Cardiac ventricle fibroblast (primary cell): ENCODE measurements at places on chromosomes 6 and 20. TPM values are rescaled to one million over a fixed set of nuclear protein-coding genes. Genes with fewer than 3 reads are reported as not detected.

The PDYN gene
- not detected in 2 replicates for total RNA-seq

The MUC22 gene
- total RNA-seq, result not detected in 2 replicates

The C6orf163 gene
- total RNA-seq, result 0.44 and 0.68 TPM in 2 replicates

The MYMX gene
- total RNA-seq, result not detected in 2 replicates

The CDH26 gene
- total RNA-seq, result 0.24 and 0.31 TPM in 2 replicates

The PPP1R3G gene
- 2.6 and 3.0 TPM in 2 replicates for total RNA-seq

The KCNQ5 gene
- total RNA-seq, result 0.24 and 0.25 TPM in 2 replicates

The FGD2 gene
- not detected in 2 replicates for total RNA-seq

The SLC22A2 gene
- total RNA-seq, result not detected in 2 replicates

The EPPIN gene
- total RNA-seq, result not detected in 2 replicates

The DPPA5 gene
- total RNA-seq, result not detected in 2 replicates

The NQO2 gene
- 25.2 and 29.9 TPM in 2 replicates for total RNA-seq

The BIRC7 gene
- total RNA-seq, result not detected in 2 replicates

The ADGRB3 gene
- 5.0 and 6.4 TPM in 2 replicates for total RNA-seq

The FAM217A gene
- total RNA-seq, result not detected in 2 replicates

The PRR18 gene
- total RNA-seq, result 0.05 TPM in 1 of 2 replicates, not detected in the other

The GOPC gene
- 27.6 and 28.9 TPM in 2 replicates for total RNA-seq

The COL12A1 gene
- 118 and 138 TPM in 2 replicates for total RNA-seq

The TMEM151B gene
- 0.06 TPM in 1 of 2 replicates, not detected in the other for total RNA-seq

The LATS1 gene
- 12.5 and 17.7 TPM in 2 replicates for total RNA-seq

The ARFGEF3 gene
- 0.05 and 0.06 TPM in 2 replicates for total RNA-seq

The TDRD6 gene
- total RNA-seq, result under 0.01 TPM in 1 of 2 replicates, not detected in the other

The PACSIN1 gene
- total RNA-seq, result not detected in 2 replicates

The HLA-DOB gene
- total RNA-seq, result 0.56 and 1.1 TPM in 2 replicates

The APOM gene
- total RNA-seq, result 2.0 and 2.3 TPM in 2 replicates

The C6orf58 gene
- 0.15 TPM in 1 of 2 replicates, not detected in the other for total RNA-seq

The ESR1 gene
- 0.94 and 1.8 TPM in 2 replicates for total RNA-seq

The CALHM5 gene
- 4.6 and 5.0 TPM in 2 replicates for total RNA-seq

The STMN3 gene
- 41.1 and 41.4 TPM in 2 replicates for total RNA-seq

The SLC44A4 gene
- total RNA-seq, result not detected in 2 replicates

The CD40 gene
- 13.5 and 14.2 TPM in 2 replicates for total RNA-seq

The ZNF311 gene
- total RNA-seq, result 0.20 and 0.56 TPM in 2 replicates

The HECA gene
- 17.8 and 19.6 TPM in 2 replicates for total RNA-seq

The LY6G6F gene
- not detected in 2 replicates for total RNA-seq

The RIOK1 gene
- total RNA-seq, result 12.1 and 12.9 TPM in 2 replicates

The CST4 gene
- not detected in 2 replicates for total RNA-seq

The RSPH9 gene
- 0.19 TPM in 1 of 2 replicates, not detected in the other for total RNA-seq

The CPXM1 gene
- 85.5 and 93.2 TPM in 2 replicates for total RNA-seq

The NKAIN2 gene
- not detected in 2 replicates for total RNA-seq

The SLC24A3 gene
- 0.12 TPM in 1 of 2 replicates, not detected in the other for total RNA-seq

The SLC2A10 gene
- 38.2 and 42.0 TPM in 2 replicates for total RNA-seq

The RGS19 gene
- 8.2 and 11.9 TPM in 2 replicates for total RNA-seq

The OARD1 gene
- total RNA-seq, result 11.8 and 14.4 TPM in 2 replicates

The POU5F1 gene
- not detected in 2 replicates for total RNA-seq

The NMBR gene
- total RNA-seq, result not detected in 2 replicates

The HLA-DQB2 gene
- not detected in 2 replicates for total RNA-seq

The MPC1 gene
- 22.4 and 28.4 TPM in 2 replicates for total RNA-seq

The SLPI gene
- not detected in 2 replicates for total RNA-seq

The LHFPL5 gene
- total RNA-seq, result not detected in 2 replicates

The GPR63 gene
- total RNA-seq, result 0.05 and 0.06 TPM in 2 replicates

The CAGE1 gene
- not detected in 2 replicates for total RNA-seq

The NT5E gene
- 37.0 and 40.3 TPM in 2 replicates for total RNA-seq
